EL (cell line): ENCODE measurements at places on chromosomes 7 and 10.

DNA sequence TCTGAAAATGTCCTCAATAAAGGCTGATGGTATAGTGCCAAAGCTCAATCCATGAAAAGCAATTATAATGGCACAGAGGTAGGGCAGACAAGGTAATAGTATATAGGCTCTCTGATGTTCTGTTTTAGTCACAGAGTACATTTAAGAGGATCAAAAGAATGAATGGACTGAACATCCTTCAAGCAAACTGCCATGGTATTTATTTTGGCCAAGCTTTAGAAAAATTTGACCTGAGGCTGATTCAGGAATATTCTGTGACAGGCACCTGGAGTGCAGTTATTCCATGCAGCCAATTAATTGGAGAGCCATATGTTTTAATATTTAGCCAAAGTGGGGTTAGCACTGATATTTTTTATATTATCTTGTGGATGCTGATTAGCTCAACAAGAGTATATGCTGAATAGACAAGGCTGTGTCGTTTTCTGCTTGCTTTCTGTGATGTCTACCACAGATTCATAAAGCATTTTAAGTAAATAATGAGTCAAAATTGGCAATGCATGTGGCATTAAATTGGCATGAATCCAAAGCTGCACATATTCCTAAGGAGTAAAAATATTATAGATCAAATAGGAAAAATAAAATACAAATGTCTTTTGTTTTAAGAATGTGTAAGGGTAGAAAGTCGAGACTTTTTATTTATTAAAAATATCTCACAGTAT lies 177.4 kb downstream of the PCLO start:
- no peak for DNase-seq

DNA sequence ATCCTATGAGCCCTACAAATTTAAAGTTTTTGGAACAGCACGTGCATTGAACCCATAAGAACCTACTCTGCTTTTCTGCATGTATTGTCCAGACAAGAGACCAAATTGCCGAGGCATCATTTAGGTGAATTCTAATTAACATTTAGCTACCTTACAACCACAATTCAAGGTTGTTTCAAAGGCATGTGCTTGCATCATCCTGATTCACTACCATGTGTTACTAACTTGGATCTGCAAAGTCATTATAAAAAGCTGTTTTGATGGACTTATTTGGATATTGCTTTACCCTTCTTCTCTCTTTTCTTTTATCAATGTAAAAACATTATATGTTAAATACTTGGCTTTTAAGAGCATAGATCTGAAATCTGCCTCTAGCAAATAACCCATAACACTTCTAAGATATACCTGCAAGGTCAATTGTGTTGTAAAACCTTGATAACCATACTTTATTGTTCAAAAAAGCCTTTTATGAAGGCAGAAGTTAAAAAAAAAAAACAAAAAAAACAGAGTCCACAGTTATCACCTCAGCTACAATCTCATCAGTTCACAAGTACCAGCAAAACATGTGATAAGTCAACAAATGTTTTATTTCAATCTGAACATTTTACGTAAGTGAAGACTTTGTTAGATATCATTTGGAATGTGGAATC lies 51.9 kb downstream of the CFTR start:
- DNase-seq, result no peak

GRCh38 chr10:110226926-110227641 lies 19.7 kb downstream of the MXI1 start:
- DNase-seq, result peak; percentile 60

- no peak for DNase-seq
Observed at GRCh38 chr10:47081264-47081663, 170.0 kb downstream of the PTPN20 start.

DNA sequence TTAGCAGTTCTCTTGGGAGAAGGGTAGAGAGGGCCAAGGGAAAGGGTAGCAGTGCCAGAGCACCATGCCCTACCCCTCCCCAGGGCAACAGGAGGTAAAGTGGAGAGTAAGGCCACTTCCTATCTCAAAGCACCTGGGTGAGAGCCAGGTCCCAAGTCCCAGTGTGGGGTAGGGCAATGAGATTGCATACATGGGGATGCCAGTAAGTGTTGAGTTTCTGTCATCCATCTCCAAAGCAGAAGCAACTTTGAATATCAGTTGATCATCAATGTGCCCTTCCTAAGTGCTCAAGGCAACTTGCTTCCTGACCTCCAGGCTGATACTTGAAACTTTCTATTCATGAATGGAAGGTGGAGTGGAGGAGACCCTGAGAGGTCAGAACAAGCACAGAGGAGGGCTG lies 2.2 kb upstream of the CAMK2G start:
- DNase-seq, result no peak

GRCh38 chr10:79068203-79068561 lies 584 bp upstream of the ZMIZ1 start:
- DNase-seq, result no peak
